Putamen (tissue), 1 donor: ENCODE measurements at places on chromosomes 1 and 21.

DNA sequence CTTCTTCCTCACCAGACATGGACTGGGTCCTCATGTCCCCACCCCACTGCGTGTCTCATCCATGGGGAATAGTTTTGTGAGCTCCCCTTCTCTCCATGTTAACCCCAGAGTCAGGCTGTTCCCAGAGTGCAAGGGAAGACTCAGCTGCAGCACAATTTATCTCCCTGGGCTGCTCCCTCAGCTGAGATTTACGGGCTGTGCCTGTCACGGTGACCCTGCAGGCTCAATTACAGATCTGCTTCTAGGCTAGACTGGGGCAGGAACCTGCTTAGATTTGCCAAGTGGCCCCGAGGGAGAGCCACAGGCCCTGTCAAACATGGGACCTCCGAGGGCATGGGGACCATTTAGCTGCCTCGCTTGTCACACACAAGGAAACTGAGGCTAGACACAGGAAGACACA lies 37.8 kb downstream of the CDCP2 start:
- no peak for DNase-seq

DNA sequence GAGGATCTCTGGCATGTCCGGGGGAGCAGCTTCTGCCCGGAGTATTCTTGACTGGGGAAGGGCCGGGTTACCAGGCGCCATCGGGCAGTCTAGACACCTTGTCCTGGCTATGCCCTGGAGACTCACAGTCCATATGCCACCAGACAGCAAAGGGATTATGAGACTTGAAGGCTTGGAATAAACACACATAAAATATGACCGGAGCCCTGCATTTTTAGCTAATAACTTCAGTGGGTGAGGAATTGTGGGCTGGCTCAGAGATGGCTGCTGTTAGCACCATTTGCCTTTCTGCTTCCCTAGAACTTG lies 15.5 kb downstream of the NTPCR start:
- DNase-seq = no peak

- DNase-seq = peak; percentile 84
Measured at GRCh38 chr1:23743287-23744152, at the start of gene ELOA. Gene ELOA (plus strand): TSS chr1:23743471. CDS start chr1:23743504, 33 bp downstream.

GRCh38 chr1:215287362-215287761 lies 204.8 kb downstream of the KCNK2 start:
- no peak for DNase-seq

GRCh38 chr1:229131243-229132105 lies 139.4 kb upstream of the RAB4A start:
- DNase-seq = peak; percentile 68

DNA sequence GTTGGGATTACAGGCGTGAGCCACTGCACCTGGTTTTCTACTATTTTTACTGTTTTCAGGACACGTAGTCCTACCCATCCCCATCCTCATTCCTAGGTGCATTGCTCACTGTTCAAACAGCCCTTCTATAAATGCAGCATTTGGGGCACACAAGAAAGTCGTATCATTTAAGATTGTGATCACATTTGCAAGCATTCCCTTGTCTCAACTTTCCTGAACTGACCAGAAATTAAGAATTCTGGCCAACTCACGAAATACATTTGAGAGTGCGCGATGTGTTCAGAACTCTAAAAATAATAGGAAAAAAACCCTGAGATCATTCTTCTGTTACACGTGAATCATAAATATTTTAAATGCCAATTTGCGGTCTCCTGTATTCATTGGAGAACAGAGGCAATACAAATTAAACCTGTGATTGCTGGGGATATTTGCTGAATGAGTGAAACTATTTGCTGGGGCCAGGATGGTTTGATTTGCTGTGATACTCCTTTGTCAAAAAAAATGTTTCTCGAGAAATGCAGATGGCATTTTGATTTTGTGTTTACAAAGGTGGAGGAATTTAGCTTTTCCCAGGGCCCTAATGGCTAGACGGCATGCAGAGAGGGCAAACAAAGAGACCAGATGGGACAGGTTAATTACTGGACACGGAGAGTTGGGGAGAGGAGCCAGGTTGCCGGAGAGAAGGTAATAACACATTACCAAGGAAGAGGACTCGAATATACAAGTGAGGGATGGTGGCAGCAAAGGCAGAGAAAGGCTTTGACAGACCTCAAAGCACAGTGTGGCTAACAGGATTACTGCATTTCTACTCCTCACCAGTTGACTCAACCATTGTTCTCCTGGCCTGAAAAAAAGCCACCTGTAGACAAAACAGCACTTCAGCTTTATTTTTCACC lies 38.4 kb downstream of the STPG1 start:
- DNase-seq = no peak

- DNase-seq = no peak
Measured at GRCh38 chr1:76284842-76285241, 210.3 kb downstream of the ST6GALNAC3 start.

GRCh38 chr1:93692983-93693591 lies 11.4 kb upstream of the BCAR3 start:
- DNase-seq = no peak

DNA sequence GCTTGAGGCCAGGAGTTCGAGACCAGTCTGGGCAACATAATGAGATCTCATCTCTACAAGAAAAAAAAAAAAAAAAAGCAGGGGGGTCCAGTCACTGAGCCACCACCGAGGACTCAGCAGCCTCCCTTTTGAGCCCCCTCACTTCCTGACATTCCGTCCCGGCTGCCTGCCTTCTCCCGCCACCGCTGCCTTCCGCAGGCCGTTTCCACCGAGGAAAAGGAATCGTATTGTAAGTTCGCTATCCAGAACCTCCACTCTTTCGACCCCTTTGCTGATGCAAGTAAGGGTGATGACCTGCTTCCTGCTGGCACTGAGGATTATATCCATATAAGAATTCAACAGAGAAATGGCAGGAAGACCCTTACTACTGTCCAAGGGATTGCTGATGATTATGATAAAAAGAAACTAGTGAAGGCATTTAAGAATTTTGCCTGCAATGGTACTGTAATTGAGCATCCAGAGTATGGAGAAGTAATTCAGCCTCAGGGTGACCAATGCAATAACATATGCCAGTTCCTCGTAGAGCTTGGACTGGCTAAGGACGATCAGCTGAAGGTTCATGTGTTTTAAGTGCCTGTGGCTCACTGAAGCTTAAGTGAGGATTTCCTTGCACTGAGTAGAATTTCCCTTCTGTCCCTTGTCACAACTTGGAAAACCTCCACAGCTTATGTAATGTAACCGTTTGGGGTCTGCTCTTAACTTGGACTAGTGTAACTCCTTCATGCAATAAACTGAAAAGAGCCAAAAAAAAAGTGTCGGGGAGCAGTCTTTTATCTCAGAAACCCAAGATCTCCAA lies 55.6 kb downstream of the GLUL start:
- DNase-seq = no peak

- peak; percentile 51 for DNase-seq
Measured at GRCh38 chr1:41918450-41919043, at the start of gene HIVEP3. Gene HIVEP3 (minus strand): TSS chr1:41918922.

DNA sequence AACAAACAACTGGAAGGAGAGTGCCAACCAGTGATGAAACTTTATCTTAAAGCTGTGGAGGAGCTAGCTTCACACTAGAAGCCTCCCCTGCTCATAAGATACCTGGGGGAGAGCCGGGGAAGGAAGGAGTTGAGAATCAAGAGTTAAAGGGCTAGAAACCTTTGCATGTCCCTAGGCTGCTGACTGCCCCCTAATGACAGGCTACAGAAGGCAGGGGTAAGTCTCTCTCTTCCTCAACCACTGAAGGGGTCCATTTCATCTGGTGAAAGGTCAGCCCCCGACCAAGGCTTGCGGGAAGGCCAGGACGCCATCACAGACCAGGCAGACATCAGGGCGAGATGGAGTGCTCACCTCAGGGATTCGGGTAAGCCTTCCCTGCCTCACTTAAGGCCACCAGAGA lies 65.6 kb upstream of the GRHL3 start:
- no peak for DNase-seq

- DNase-seq = peak; percentile 31
Measured at GRCh38 chr1:25619101-25619890, 2.7 kb downstream of the MAN1C1 start.

DNA sequence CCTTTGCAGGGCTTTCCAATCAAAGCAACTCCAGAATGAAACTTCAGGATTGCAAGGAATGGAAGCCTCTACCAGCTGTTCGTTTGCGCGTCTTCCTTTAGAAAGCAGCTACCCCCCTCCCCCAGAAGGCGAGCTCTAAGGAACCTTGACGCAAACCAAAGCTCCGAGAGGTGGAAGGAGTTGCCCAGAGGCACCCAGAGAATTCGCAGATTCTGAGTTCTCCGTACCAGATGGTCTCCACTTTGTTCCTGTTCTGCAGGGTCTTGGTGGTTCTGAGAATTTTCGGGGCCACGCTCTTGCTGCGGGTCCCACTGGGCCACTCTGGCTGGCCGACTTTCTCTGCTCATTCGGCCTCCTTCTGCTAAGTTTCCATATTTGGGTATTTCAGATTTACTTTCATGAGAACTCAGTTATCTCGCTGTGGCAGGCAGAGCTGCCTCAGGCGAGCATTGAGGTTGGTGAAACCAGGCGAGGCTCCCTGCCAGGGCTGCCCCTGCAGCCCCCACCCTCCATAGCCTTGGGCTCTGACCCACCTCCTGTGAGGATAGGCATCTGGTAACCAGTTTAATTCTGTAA lies 801 bp downstream of the TRAF5 start:
- DNase-seq = peak; percentile 18

DNA sequence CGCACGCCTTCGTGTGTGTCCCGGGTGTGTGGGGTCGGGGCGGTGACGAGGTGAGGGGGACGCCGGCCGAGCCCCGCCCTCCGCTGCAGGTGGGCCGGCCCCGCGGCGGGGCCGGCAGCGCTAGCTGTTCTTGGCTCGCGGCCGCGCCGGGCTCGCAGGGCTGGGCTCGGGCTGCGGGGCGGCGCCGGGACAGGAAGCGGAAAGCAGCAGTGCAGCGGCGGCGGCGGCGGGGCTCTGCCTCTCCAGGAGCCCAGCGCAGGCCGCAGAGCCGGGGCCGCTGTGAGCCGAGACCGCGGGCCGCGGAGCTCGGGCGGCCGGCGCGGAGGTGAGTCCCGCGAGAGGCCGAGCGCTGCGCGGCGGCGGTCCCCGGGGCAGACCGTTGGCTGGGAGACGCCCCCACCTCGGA lies at the start of gene VANGL1:
Gene VANGL1, plus strand, starts transcription at position 209 of the 406 bp plus-strand sequence. CDS start 9,444 bp downstream, outside the sequence.
- no peak for DNase-seq

- no peak for DNase-seq
Measured at GRCh38 chr1:70672442-70672888, 261.4 kb downstream of the CTH start.

GRCh38 chr1:67459068-67459467 lies 28.9 kb upstream of the SERBP1 start:
- DNase-seq = no peak

DNA sequence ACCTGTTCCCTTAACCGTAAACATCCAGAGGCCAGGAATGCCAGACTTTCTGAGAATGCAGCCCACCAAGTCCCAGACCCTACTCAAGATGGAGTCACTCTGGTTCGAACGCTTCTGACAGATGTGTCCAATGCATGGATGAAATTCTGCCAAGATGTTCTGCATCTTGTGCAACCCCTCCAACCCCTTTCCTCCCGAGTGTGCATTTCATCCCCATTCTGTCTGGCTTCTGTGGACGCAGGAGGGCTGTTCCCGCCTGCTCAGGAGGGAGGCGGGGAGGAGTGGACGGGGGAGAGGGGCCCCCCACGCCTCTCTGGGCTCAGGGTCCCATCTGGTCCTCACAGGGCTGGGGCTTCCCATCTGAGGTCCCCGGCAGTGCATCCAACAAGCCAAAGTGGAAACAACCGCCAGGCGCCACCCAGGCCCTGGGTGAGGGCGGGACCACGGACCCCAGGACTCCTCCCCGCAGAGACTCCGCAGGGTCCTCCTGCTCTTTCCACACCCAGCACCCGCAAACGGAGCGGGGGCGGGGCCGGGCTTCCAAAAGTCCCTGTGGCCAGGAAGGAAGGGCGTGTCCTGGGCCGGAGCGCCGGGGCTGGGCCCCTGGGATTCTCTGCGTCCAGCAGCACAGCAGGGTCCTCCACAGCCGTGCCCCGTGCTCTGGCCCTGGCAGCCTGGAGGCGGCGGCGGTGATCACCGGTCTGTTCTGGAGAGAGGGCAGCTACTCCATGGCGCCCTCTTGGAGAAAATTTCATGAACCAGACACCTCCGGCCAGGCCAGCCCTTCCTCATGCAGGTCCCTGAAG lies 27.8 kb upstream of the SUMO3 start:
- DNase-seq = no peak

DNA sequence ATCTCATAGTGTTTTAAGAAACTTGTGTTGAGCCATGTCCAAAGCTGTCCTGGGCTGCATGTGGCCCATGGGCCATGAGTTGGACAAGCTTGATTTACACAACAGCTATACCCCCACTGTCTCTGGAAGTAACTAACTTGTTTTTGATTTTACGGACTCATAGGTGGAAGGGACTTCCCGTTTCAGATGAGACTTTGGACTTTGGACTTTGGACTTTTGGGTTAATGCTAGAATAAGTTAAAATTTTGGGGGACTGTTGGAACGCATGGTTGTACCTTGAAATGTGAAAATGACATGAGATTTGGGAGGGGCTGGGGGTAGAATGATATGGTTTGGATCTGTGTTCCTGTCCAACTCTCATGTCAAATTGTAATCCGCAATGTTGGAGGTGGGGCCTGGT lies 52.6 kb upstream of the ZSWIM5 start:
- DNase-seq = no peak

DNA sequence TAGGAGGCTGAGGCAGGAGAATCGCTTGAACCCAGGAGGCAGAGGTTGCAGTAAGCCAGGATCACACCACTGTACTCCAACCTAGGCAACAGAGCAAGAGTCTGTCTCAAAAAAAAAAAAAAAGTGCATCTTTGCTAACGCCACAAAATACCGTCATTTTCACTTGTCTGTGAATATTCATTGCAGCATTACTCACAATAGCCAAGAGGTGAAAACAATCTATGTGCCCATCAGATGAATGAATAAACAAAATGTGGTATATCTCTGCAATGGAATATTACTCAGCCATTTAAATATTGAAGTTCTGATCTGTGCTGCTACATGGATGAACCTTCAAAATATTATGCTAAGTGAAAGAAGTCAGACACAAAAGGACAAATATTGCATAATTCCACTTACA lies 7.9 kb upstream of the TIAM1 start:
- no peak for DNase-seq
